ENCODE measurements at places on chromosomes 1 and 21.

DNA sequence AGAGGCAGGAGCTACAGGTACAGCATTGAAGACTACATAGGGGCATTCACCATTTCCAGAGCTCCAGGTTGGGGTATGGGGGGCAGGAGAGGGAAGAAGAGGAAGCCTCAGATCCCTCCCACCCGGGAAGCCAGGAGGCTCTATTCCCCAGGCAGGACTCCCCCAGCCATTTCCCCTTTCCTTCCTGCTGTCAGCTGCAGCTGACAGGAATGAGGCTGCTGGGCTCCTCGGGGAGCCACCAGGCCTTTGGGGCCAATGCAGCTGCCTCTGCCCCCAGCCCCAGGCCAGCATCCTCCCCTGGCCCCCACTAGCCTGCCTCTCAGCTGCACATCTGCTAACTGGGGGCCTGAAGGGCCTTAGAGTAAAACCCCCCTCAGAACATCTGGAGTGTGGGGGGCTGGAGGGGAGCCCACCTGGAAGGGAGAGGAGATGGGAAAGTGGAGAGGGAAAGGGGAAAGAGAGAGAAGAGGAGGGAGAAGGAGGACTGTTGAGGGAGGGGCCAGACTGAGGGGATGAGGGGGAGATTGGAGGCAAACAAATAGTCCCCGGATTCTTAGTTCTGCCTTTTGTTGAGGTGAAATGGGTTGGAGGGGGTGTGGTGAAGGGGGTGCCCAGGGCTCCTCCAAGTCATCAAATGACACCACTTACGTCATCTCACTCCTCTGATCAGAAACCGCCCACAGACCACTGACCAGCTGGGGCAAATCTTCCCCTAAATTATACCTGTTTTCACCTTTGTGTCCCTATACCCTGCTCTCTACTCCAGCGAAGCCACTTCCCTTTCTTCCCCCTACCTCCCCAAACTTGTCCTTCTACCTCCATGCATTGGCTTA lies 58.0 kb downstream of the LGR6 start:
- DNase-seq, result no peak

DNA sequence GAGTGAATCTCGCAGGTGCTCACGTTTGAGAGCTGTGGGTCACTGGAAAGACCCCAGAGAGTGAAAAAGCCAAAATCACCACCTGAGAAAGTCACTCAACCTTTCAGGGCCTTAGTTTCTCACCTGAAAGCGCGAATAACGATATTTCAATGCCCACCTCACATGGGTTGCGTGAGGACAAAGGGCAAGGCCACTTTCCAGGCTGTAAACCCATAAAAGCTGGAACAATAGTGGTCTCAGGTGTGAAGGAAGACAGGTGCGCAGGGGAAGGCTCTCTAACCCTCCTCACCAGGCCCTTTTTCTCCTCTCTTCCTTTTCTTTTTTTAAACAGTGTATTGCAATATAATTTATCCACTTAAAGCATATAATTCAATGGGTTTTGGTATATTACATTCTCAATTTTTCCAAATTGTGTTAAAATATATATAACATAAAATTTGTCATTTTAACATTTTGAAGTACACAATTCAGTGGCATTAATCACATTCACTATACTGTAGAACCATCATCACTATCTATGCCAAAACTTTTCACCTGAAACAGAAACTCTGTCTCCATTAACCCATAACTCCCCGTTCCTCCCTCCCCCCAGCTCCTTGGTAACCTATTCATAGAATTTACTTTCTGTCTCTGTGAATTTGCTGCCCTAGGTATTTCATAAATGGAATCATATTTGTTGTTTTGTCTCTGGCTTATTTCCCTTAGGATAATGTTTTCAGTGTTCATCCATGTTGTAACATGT lies 118.4 kb upstream of the TNR start:
- DNase-seq, result no peak

DNA sequence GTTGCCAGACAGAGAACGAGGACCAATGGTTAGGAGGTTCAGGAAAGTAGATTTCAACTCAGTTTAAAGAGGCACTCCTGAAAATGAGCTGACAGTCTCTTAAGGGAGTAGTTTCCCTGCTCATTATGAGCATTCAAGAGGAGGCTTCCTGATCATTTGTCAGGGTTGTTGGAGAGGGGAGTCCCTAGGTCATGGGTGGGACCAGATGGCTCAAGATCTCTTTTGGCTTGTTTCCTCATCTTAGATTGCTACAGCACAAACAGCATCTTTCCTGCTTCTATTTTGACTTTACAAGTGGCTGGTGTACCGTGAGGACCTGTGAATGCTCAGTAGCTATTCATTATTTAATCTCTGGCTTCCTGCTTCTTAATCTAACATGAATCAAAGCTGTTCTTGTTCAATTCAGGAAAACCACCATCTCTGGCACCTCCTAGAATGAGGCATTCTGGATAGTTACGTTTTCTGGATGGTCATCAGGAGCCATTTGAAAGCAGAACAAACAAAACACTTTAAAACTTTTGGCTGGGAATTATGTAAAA lies 47.6 kb downstream of the PEX14 start:
- no peak for DNase-seq

- DNase-seq, result no peak
Observed at GRCh38 chr1:182795563-182796228, 6.1 kb downstream of the NPL start.

- DNase-seq, result peak; percentile 9
Observed at GRCh38 chr1:9942399-9942938, 722 bp downstream of the LZIC start.

DNA sequence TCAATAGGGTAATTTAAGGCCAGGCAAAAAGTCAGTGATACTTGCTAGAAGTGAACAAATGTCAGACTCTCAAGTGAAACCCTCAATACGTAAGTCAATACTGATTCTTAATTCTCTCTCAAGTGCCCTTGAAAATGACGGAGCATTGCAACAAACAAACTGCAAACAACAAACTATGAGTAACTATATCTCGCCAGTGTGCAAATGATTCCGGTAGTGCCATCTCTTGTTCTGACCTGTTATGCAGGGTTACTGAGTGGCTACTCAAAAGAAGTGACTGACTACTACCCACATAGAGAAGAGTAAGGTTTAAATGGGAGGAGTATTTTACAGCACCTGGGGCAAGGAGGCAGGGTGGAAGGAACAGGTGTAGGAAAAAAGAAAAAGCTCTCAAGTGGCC lies 1.6 kb downstream of the SLC19A2 start:
- no peak for DNase-seq

DNA sequence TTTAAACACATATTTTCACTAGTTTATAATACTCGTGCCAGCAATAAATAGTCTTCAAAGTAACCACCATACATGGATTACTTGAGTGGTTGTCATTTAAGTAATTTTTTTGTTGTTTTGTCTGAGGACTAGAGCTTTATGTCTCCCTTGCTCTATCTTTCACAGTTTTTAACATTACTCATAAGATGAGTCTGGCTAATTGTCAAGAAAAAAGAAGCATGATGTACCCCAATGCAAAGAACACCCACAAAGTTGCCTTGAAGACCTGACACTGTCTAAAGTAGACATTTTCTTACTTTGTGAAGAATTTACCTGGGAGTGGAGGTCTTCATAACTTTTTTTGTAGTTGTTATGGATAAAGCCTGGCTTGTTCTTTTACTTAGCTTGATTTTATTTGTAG lies 210.4 kb upstream of the BRINP3 start:
- DNase-seq, result no peak

GRCh38 chr1:99590578-99591209 lies 55.2 kb upstream of the PALMD start:
- no peak for DNase-seq

- no peak for DNase-seq
Observed at GRCh38 chr21:42426876-42427480, 23.3 kb downstream of the UBASH3A start.

DNA sequence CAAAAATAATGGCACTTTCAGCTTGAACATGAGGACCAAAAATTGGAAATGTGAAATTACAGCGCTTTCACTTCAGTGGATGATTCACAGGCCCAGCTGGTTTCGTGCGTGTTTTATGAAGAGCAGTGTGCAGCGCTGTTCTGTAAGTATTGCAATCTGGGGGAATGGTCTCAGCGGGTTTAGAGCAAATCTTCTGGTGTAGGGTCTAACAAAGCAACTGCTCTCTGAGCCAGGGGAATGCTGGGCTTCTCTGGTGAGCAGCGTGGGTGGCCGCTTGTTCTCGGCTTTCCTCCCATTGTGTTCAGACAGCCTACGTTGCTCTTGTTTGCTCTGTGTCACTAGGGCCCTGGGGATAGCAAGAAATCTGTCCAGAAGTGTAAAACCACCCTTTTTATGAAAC lies 42.4 kb upstream of the GADD45A start:
- DNase-seq, result peak; percentile 29

DNA sequence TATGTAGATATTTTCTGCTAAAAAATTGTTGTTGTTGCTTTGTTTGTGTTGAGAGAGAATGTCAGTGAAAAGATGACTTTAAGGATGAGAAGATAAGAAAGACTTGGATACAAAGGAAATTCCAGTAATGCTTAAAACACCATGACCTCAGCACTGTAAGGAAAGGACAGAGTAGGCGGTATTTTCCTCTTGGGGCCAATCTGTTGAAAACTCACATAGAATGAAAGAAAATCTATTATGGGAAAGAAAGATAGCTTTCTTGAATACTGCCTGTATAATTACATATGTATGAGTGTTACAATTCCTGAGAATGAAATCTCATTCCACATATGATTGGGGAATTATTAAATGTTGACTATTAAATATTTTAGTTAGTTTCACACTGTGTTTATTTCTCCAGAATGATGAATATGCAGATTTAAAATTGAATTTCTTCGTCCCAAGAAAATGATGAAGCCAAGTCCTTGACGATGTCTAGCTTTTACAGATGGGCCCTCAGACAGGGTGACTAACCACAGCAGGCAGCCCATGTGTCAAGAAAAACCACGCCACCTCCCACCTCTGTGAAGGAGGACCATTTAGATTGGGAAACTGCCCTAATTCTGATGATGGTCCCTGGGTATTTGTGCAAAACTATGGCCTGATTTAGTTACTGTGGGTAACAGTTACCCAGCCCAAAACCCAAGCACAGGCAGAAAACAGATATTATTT lies 49.7 kb upstream of the LMO4 start:
- peak; percentile 17 for DNase-seq

DNA sequence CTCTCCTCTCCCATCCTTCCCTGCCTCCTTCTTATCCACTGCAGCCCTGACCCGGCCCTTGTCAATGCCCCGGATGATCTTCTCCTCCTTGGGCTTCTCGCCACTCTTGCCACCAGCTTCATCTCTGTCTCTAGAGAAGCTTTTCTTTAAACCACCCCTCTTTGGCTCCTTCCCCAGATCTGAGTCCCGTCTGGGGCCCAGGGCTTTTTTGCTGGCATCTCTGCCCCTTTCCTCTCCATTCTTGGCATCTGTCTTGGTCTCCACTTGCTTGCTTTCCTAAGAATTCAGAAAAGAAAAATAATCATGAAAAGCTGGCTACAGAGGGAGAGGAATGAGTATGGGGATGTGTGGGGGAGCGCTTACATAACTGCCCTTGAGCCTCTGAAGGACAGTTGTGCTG lies 11.8 kb downstream of the SHISA4 start:
- DNase-seq, result no peak

- no peak for DNase-seq
Observed at GRCh38 chr1:58487002-58487401, 59.5 kb downstream of the OMA1 start.

DNA sequence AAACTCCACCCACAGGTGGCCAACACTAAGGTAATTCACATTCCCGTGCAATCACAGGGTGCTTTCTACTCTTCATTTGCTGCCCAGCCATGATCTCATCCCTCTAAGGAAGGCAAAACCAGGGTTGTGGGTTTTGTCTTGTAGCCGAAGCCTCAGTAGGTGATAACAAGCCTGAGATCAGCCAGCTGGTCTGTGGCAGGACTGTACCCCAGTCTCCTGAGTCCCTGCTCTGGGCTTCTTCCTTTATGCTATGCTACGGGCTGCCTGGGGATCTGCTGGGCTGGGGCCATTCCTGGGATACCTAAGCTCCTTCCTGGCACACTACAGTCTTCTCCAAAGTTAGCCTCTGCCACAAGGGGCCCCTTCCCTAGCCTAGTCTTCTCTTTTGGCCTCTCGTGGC lies 9.8 kb downstream of the PPFIA4 start:
- no peak for DNase-seq

DNA sequence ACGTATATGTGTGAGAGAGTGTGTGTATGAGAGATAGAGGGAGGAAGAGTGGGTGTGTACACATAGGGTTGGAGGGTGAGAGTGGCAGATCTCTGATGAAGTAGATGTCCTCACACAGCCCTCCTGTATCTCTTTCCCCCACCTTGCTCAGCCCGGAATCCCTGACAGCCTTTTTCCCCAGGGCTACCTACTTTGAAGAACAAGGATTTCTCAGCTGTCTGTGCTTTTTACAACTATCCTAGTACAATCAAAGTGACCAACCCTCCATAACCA lies 29.1 kb upstream of the CADM3 start:
- no peak for DNase-seq

- DNase-seq, result no peak
Observed at GRCh38 chr1:175536921-175537320, 206.5 kb downstream of the TNR start.

- DNase-seq, result no peak
Observed at GRCh38 chr1:77614037-77614436, 68.4 kb downstream of the ZZZ3 start.

DNA sequence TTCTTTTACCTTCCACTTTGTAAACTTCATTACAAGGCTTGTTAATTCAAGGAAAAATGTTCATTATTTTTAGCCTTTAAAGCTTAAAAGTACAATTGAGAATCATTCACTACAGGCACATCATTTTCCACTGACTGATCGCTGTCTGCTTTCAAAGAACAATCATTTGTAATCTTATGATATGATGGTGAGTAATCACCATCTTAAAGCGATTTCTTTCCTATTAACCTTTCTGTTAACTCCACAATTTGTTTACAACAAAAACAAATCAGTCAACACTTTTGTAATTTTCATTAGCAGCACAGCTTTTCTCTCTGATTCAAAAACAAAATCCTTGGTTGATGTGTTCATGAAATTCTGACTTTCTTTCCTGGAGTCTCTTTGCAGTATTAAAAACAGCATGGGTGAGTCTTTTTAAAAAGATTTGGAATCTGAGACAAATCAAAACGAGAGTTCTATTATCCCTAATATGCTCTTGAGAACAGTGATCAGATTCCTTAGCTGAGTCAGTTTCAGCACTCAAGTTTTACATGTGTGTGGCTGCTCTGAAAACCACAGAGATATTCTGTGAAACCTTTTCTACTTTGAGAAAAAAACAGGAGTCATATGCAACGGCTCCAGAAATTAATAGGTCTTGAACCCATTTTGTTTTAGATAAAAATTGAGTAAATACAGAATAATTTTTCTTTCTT lies 145.8 kb upstream of the TMPRSS15 start:
- no peak for DNase-seq

- DNase-seq, result no peak
Observed at GRCh38 chr1:195761104-195761503, 847.1 kb downstream of the KCNT2 start.

GRCh38 chr1:35633547-35633946 lies 7.8 kb downstream of the PSMB2 start:
- DNase-seq, result no peak

GRCh38 chr1:1074631-1075147 lies 583 bp upstream of the RNF223 start:
- no peak for DNase-seq

GRCh38 chr1:74246315-74246714 lies 11.1 kb downstream of the TNNI3K start:
- DNase-seq, result no peak
